ENCODE measurements at places on chromosomes 6 and 20.

- DNase-seq = no peak
These were observed 214.9 kb upstream of the SYNDIG1 start for GRCh38 chr20:24254480-24254879.

DNA sequence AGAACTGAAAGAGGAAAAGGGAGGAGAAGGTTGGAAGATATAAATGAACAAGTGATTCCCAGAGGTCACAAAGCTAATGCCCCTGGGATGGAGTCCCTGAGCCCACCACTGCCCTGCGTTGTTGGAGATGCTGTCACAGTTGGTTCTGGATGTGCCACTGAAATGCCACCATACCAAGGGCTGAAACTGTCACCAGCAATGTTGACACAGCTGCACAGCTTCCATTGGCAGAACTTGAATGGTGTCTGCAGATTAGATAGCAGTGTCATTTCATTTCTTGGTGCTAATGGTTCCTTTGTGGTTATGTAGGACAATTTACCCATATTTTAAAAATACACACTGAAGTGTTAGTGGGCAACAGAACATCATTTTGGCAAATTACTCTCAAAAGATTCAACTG lies 120.7 kb downstream of the TBXT start:
- no peak for DNase-seq

- no peak for DNase-seq
These were observed 241.4 kb downstream of the SLC24A3 start for GRCh38 chr20:19453862-19454261.

- no peak for DNase-seq
These were observed 312.4 kb downstream of the CDKAL1 start for GRCh38 chr6:20846602-20847028.

- DNase-seq = peak; percentile 57
These were observed 6.1 kb downstream of the C20orf173 start for GRCh38 chr20:35523298-35523888.

GRCh38 chr6:44054721-44055559 lies 72.3 kb downstream of the MRPL14 start:
- DNase-seq = no peak

DNA sequence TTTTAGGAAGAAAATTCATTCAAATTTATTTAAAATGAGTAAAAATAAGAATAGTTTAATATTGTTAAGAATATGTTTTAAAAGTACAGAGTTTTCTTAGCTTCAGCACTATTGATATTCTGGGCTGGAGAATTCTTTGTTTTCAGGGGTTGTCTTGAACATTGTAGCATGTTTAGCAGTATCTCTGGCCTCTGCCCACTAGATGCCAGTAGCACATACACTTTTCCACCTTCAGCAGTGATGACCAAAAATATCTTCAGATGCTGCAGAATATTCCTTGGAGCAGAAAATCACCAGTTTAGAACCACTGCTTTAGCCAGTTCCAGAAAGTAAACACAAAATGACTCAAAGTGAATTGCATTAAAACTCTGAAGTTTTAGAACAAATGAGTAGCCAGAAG lies 19.4 kb upstream of the SDHAF4 start:
- DNase-seq = no peak

- no peak for DNase-seq
These were observed 9.5 kb downstream of the NUS1 start for GRCh38 chr6:117684749-117685148.

- DNase-seq = no peak
These were observed 16.9 kb downstream of the RBM38 start for GRCh38 chr20:57408131-57408530.

- no peak for DNase-seq
These were observed 89.3 kb upstream of the AHI1 start for GRCh38 chr6:135586844-135587243.

DNA sequence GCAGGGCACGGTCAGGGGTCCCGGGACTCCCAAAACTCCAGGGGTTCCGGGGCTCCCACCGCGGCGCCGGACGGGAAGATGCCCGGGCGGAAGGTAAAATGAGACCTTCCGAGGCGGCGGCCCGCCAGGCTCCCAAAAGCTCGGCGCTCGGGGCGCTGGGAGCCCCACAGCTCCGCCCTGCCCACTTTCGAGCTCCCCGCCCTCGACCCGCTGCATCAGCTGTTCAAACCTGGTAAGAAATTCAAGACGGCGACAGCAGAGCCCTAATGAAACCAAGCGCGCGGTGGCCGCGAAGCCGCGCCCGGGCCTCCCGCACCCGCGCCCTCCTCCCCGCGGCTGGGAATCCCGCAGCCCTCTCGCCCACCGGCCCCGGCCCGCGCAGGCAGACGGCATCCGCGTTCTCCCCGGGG lies 369 bp downstream of the SLC4A11 start:
- DNase-seq = peak; percentile 63

- no peak for DNase-seq
These were observed 12.1 kb downstream of the PHACTR2 start for GRCh38 chr6:143689852-143690251.

GRCh38 chr20:22826306-22827230 lies 208.5 kb upstream of the SSTR4 start:
- no peak for DNase-seq

GRCh38 chr6:150883521-150883920 lies 18.0 kb downstream of the MTHFD1L start:
- no peak for DNase-seq

DNA sequence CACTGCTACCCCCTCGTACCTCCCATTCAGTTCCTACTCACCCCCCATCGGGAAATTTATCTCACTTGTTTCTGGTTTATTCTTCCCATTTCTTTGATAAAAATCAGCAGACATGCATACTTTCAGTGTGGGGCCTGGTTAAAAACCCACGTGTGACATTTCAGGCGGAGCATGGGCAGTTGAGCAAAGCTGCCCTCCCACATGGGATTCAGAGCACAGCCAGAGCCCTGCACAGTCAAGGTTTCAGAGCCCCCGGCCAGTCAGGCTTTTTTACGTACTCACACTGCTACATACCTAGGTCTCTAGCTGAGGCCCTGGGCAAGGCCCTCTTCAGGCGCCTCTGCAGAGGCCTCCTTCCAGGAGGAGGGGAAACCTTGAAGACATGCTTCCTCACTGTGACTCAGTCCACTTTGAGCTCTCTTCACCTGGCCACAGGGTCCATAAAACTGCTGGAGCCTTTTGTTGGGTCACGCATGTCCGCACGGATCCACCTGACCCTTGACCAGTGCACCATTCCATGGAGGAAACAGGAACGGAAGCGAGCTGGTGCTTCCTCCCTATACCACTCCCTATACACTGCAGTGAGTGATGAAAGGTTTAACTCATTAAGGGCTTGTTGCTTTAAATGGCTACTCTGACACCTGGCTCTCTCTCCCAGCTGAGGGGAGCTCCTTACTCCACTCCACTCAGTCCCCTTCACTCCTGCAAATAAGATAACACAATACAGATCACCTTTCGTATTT lies 713.3 kb downstream of the PRKN start:
- no peak for DNase-seq

DNA sequence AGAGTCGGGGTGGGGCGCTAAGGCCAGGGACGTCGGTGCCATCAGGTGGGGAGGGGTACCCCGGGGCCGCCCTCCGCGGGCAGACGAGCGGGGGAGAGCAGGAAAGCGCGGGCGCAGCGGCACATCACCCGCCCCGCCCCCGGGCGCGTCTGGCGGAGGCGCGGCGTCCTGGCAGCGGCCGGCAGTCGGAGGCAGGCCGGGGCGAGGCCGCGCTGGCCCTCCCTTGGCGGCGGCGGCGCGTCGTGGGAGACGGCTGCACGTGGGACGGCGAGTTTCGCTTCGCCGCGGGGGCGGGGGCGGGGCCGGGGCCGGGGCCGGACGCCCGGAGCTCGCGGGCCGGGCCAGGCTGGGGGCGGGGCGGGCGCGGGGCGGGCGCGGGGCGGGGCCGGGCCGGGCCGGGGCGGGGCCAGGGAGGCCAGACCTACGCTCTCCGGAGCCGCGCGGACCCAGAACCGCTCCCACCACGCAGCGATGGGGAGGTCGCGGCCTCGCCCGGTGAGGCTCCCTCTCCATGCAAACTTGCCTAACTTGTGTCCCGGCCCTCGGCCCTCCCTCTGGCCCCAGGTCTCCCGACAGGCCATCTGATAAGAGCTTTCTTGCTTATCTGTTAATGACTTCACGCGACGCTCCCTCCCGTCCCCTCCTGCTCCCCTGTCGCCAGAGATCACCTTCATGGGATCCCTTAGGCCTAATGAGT lies 12.5 kb downstream of the ITPR3 start:
- DNase-seq = peak; percentile 81

DNA sequence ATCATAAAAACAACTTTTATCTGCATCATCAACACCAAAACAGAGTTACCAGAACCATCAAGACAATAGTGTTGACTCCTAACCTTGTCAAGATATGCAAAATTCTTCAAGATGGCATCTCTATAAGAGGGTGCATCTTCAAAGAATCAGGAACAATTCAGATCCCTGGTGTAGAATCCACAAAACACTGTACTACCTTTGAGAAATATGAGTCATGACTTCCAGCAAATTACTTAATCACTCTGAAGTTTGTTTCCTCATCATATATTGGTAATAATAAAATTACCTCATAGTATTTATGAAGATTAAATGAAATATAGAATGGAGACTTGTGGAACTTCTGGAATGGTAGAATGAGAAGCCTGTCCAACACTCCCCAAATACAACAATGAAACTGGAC lies 221.3 kb upstream of the SUPT3H start:
- no peak for DNase-seq

DNA sequence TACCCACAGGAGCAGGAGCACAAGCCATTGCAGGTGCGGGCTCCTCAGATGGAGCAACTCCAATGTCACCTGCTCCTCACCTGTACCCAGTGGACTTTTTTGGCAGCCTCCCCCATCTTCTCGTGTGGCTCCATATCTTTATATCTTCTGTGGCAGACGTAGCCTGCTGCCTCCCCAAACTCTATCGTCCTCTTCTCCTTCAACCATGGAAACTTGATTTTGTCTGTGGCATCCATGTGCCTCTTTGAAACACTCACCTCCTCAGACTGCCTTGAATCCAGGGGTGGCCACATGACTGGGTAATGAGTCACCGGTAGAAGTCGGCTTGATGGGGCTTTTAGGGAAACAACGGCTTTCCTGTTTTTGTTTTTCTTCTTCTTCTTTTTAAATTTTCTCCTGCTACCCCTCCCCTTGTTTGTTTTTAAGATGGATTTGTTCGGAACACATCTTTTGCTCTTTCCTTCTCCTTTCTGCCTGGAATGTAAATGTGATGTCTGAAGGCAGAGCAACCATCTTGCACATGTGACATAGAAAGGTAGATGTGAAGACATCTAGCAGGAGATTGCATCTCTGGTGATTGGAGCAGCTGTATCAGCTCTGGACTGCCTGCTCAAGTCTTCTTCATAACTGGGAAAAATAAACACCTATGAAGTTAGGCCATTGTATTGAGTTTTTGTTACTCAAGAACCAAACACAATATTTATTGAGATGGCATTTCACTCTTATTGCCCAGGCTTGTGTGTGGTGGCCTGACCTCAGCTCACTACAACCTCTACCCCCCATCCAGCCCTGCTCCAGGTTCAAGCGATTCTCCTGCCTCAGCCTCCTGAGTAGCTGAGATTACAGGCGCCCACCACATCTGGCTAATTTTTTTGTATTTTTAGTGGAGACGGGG lies 69.9 kb upstream of the DDR1 start:
- DNase-seq = no peak

GRCh38 chr20:44222633-44223368 lies 12.2 kb upstream of the OSER1 start:
- DNase-seq = no peak

- no peak for DNase-seq
These were observed 9.0 kb downstream of the ADA start for GRCh38 chr20:44642203-44643153.

DNA sequence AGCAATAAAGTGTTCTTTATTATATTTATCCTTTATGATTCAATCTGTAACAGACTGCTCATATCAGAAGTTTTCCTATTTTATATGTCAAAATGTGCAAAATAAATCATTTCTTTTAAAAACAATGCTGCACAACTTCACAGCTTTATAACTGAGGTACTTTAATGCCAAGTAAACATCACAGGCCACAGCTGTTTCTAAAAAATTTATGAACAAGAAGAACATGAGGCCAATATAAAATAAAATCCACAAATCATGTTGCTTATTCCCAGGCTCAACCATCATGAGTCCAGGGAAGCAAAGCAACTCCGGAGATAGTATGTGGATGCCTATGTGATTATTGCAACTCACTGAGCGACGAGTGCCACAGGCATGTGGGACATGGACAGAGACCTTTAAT lies 195.5 kb downstream of the ISM1 start:
- no peak for DNase-seq

- no peak for DNase-seq
These were observed 898.3 kb upstream of the ADGRB3 start for GRCh38 chr6:67736816-67737215.

GRCh38 chr6:16747232-16748024 lies 13.8 kb downstream of the ATXN1 start:
- DNase-seq = no peak

DNA sequence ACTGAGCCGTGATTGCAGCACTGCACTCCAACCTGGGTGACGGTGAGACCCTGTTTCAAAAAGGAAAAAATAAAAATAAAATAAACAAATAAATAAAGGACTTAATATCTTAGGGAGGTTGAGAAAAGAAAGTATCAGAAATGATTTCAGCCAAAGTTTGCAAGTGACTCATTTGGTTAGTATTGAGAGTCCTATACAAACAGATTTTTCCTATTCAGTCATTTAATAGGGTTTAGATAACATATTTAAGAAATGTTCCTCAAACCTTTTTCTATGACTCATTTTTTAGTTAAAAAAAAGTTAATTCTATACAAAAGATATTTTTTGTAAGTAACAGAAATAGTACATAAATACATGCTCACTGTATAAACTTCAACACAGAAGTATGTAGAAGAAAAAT lies 235.1 kb downstream of the GJA1 start:
- no peak for DNase-seq

DNA sequence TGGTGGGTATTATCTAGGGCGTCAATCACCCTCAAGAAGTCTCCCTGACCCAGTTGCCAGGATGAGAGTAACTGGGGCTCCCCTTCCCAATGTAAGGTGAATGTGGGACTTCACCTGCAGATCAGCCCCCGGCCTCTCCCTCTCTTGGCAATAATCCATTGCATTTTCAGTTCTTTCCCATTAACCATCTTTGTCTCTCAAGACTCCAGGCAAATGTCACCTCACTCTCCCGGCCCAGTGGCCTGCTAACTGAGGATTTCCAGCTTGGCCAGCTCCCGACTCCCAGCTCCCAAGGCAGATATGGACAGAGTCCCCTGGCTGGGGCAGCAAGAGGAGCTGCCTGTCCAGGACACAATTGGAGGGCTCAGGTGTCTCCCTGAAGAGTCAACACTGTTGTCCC lies 7.3 kb downstream of the ETV7 start:
- no peak for DNase-seq

GRCh38 chr20:9059931-9060330 lies 9.0 kb upstream of the PLCB4 start:
- no peak for DNase-seq

DNA sequence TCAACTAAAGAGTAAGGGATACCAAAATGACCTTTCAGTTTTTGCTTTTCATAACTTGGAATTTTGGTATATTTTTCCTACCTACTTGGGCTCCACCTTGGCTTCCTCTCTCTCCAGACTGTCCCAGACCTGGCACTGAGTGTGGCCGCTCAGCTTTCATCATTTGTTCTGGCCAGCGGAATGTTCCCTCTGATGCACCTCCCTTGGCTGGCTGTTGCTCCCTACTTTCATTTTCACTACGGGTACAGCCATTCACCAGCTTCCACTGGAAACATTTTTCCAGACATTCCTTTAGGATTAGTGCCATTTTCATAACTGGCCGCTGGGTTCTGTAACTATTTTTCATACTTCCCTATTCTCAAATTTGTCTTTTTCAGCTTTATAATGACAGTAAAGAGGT lies 487.4 kb downstream of the TENT5A start:
- no peak for DNase-seq

GRCh38 chr6:12844284-12845223 lies 128.0 kb downstream of the PHACTR1 start:
- DNase-seq = no peak

GRCh38 chr6:128252341-128253176 lies 267.8 kb downstream of the PTPRK start:
- DNase-seq = no peak
